ENCODE measurements at places on chromosomes 2 and 18.

DNA sequence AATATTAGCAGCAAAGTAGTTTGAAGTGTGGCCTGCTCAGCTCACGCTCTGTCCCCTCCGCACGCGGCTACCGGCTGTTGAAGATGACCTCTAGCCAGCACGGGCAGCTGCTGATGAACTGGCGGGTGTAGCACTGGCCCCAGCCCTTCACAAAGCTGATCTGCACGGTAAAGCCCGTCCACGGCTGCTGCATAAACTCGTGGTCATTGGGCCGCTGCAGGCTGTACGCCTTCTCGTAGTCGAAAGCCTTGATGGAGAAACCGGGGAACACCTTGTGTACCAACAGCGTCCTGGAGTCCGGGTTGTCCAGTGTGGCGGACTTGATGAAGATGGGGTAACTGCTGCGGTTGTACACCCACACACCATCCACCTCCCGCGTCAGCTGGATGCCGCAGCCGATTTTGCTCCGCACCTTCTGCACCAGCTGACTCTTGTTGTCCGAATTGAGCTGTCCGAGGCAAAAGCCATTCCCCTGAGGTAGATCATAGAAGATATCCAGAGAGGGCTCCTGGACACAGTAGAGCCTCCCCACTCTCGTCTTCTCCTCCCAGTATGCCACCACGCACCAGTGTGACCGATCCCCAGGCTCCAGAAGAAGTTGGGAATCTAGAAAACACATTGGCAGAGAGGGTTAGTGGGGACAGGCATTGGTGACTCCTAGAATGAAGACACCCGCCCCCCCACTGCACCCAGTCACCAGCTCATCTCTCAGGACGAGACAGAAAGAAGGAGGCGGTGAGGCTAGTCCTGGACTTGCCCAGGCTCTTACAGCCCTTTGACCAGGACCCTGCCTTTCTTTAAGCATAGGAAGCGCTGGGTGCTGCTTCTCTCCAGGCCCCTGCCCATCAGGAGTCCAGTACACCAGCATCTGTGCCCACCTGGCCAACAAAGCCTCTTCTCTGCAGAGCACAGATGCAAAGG, 29.2 kb downstream of the SMAD7 start:
- ATAC-seq: no peak

DNA sequence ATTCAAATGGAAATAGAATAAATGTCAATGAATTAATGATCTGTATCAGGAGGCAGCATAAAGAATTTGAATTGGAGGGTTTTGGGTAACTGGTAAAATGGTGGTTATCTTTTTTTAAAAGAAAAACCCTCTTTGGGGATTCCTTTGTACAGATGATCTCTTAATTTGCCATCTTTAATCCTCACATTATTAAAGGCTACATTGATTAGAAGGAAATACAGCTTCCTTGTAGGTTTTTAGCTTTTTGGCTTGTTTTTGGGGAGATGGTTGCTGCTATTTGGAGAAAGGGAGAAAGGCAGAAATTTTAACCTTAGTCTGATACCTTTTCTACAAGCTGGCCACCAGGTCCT, 600 bp upstream of the MAPRE2 start:
- ATAC-seq: no peak

DNA sequence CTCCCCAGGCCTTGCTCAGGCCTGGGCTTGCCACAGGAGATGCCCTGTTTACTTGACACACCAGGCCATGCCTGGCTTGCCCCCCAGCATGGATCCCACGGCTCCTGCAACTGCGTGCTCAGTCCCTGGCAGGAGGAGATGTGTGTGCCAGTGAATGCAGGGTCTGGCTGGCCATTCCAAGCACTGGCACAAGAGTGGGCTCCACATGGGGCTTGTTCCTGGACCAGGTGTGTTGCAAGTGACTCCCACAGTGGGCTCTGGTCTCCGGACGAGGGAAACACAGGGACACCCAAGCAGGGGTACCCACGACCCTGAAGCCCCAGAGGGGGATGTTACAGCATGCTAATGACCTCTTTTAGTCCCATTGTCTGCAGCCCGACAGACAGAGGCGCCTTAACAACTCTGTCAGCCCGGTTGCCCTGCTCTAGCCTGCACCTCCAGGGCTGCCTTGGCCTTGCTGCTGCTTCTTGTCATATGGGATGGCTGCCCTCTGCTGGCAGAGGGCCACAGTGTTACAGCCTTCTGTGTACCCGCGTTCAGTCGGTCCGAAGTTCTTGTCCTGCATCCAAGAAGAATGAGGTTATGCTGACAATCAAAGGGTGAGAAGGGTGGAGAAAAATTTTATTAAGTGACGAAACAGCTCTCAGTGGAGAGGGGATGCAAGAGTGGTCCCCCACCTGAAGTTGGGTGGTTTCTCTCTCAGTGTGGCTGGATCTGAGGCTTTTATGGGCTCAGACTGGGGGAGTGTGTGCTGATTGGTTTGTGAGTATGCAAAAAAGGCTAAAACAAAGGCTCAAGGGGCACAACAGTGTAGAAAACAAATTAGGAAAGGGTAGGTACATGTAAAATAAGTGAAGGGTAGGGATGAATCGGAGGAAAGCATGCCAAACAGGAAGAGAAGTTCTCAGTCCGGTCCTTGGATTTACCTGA, 180.4 kb downstream of the MBD5 start:
- ATAC-seq: no peak

GRCh38 chr2:237194081-237194480, 108.4 kb downstream of the COPS8 start:
- peak; percentile 4 for ATAC-seq

- peak; percentile 68 for ATAC-seq
Measured at GRCh38 chr2:97699765-97700444, 13.5 kb upstream of the ZAP70 start.

DNA sequence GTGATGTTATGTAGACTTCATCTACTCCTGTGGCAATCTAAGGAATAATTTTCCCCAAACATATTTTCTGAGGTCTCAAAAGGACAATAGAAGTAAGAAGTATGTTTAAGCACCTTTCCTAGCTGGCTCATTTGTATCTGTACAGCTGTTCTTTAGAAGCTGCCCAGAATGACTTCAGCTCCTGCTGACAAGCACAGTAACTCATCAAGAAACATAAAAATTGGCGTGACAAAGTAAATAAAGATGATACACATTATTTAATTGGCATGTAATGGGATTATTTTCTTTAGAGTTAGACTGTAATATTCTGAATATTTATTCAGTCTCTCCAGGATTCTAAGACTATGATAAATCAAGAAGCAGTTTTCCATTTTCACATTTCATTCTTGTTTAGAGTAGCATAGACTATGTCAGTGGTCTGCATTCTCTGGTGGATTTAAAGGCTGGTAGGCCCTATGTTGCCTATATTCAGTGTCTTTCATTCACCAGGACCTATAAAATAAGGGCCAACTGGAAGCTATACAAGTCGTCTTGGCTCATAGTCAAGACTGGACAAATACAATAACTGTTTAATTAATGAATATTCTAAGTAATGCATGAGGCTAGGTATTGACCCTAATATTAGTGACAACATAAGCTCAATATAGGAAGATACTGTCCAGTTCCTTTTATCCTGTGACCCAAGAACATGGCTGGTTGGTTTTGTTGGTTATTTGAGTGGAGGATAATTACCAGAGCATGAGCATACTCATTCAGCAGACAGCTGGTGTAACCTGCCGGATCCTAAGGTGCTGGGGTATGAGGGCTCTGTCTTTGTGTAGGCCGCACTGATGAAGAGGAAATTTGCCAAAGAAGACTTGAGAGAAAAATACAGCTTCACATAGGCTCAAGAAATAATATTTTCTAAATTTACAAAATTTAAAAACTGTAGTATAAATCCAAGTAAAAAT, 107.0 kb downstream of the PDE1A start:
- no peak for ATAC-seq

GRCh38 chr18:10235661-10235952, 218.8 kb upstream of the APCDD1 start:
- ATAC-seq: no peak

GRCh38 chr18:72119082-72119481, 425.1 kb downstream of the CBLN2 start:
- ATAC-seq: no peak

- no peak for ATAC-seq
Measured at GRCh38 chr18:47577520-47577919, 326.1 kb upstream of the SKOR2 start.

- ATAC-seq: no peak
Measured at GRCh38 chr2:135093670-135094330, 41.7 kb downstream of the RAB3GAP1 start.

DNA sequence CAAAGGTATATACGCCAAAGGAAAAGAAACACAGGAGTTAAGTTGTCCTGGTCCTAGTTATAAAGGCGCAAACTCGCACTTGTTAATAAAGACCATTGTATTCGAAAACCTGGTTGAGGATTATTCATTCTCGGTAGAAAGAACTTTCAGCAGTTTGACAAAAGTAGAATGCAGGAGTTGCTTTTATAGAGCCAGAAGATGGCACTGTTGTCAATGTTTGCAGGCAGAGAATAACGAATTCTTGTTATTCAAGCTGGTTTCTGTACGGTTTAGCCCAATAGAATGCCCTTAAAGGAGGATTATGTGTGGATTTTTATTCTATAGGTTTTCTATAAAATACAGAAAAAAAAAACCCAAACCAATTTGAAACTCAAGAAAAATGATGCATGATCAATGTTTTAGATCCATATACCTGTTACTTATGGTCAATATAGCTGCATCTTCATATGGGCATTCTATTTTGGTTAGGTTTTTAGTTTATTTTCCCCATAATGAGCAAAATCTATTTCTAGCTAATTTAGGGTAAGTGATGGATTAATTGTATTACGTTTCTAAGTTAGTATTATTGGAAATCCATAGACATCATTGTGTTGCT, 510.3 kb downstream of the PLCL1 start:
- ATAC-seq: no peak

DNA sequence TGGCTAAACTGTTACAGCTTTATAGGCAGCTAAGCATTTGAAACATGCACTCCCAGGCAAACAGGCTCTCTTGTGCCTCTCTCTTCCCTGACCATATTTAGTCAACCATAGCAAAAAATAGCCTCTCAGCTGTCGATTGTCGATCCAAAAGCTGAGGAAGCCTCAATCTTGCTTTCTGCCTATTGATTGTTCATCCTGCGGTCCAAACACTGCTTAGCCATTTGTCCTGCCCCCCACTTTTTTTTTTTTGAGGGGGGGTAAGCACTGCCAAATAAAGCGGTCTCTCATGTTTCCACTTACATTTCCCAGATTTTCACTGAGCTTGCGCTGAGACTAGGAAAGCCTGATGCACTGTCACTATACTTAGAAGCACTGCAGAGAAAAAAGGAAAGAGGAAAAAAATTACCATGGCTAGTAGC, 90.8 kb downstream of the MIB1 start:
- ATAC-seq: no peak

DNA sequence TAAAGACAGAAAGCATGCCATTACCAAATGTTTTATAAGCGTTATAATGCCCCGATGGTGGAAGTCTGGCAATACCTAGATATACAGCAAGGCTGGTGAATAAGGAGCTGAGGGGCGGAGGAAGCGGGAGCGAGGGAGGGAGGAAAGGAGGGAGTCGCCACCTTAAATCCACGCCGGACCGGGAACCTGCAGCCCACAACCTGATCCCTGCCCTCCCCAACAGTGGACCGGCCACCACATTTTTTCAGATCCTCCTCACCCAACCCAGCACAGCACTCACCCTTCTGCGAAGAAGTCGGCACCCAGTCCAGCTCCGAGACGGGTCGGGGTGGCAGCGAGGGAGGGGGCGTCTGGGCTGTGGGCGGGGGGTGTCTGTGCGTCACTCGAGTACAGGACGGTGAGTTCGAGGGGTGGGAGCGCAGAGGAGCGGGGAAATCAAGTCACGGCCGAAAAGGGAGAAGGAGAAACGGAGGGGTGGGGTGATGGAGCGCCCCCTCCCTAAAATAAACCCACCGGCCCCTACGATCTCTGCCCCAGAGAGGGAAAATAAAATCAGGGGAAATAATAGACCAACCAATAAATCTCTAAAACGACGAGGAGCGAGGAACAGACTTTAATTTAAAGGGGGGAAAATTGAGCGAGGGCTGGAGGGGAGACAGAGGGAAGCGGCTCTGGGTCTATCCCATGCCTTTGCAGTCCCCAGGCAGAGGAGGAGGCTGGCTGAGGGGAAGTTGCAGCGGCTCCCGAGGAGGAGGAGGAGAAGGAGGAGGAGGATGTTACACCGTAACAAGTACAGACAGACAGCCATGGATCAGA, 96.5 kb upstream of the SERTAD2 start:
- ATAC-seq: no peak

- no peak for ATAC-seq
Measured at GRCh38 chr2:37894601-37895000, 30.5 kb upstream of the RMDN2 start.

DNA sequence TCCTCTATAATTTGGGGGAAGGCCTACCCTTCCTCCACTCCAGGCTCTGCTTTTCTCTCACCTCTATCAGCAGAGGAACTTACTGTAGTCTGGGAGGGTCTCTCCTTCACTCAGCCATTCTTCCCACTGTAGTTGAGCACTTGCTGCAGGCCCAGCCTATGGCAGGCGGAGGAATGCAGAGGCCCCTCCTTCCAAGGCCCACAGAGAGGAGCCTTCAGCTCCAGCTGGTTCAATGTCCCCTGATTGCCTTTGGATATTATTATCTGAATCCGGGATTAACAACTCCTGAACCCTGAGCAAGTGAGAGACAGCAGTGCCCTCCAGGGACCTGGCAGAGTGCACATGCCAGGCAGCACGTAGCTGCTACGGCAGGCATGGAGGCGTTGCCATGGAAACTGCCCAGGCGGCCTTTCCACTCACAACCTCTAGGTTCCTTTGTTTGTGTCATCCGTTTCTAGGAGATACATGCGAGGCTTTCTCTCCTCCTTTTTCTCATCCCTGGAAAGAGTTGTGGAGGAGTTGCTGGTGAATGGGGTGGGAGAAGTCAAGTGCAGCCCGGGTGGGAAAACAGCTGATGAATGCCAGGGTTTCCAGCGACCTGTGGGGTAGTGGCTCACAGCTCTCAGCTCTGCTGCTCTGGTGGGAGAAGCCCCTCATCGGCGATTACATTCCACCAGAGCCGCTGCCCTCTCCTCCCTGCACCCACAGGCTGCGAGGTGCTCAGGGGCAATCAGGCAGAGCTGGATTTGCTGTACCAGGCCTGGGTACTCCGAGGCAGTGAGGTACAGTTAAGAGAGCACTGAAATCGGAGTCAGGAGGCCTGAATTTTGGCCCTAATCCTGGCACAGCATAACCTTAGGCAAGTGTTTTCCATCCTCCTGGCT, 55.3 kb upstream of the HK2 start:
- no peak for ATAC-seq

DNA sequence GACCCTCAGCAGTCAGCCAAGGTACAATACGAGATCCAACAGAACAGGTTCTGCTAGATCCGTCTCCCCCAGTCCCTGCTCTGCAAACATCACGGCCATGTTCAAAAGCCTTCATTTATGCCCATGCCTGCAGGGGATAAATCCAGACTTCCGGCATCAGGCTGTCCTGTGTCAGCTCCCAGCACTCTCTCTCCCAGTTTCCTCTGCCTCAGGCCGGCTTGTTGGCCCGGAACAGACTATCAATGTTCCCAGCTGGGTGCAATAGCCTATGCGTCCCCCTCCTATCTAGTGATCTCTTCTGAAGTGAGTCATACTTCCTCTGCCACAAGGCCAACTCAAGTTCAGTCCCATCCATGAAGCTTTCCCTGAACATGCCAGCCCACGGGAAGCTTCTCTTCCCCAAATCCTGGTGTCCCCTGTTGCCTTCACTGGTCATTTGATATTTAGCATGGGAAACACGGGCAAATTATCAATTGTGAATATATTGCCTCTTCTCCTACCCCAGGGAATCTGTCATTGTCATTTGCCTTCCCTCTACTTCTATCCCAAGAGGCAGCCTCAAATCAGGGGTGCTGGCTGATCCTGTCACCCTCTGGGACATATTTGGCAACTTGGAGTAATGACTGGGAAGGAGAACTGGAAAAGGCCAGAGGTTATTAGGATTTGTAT, 51.1 kb downstream of the CAPN13 start:
- no peak for ATAC-seq
